ENCODE measurements at places on chromosomes 1 and 21. TPM values are rescaled to one million over a fixed set of nuclear protein-coding genes. Genes with fewer than 3 reads are reported as not detected.

NBPF20 gene
- polyA plus RNA-seq = 2.4 TPM

IGSF3 gene
- 29.5 TPM for polyA plus RNA-seq

DNA sequence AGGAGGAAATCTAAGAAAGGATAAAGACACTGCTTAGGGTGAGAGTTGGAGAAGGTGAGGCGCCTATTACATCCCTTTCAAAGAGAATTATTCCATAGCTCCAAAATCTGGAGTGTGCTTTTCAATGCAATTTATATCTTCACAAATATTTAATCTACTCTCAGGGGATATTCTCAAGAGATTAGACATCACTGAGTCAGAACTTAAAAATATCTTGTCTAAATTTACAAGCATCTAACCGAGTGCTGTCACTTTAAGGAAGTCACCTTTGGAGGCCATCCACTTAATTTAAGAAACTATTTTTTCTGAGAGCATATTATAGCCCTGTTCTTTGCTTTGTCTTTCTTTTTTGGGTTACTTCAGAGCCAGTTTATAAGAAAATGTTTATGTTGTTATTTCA, 134.6 kb downstream of the TNFSF18 start:
- no peak for DNase-seq

PTAFR gene
- 2.3 TPM for polyA plus RNA-seq

LUZP1 gene
- polyA plus RNA-seq = 34.8 TPM

DNA sequence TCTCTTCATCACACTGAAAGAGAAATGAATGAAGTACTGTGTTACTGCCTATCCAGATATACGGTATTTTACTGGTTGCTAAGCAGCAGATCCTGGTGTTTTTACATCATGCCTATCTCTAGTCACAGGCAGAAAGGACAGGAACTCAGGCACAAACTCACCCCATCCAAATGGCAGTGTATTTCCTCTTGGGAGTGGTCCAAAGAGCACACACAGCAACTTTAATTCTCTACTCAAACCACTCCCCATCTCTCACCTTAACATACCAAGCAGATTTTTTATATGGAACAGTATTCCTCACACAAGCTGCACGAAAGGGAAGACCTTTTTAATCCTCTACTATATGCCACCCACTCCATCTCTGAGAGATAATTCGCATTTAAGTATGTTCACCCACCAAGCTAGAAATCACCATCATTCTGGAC, 27.3 kb downstream of the EIF4G3 start:
- DNase-seq = no peak

DNA sequence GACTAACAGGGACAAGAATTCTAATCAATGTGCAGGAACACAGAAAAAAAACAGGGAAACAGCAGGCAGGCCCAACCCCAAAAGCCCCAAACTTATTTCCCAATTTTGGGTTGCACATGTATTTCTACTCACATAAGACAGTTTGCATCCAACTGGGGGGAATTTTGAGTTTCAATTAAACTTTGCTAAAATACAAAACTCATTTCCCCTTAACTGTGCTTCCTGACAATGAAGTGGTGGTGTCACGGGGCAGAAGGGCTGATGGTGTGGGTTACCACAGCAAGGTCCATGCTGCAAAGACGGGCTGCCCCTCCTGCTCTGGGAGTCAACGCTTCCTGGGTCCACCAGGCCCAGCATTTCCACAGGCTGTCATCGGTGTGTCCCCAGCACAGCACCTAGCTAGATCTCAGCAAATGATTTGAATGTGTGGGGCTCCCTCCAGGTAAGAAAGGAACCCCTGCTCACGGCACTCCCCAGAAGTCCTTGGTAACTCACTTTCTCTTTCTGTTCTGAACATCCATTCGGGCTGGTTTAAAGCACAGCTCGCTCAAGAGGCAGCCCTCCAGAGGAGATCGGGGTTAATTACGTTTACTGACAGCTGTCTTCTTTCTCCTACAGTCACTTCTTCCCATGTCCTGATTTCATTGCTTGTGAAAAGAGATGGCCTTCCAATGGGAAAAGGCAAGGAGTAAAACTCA, 27.4 kb downstream of the HIVEP3 start:
- no peak for DNase-seq

Measured in right renal pelvis (tissue), 4 donors.